Amygdala (tissue), 56 donors: ENCODE measurements at places on chromosomes 1 and 21.

DNA sequence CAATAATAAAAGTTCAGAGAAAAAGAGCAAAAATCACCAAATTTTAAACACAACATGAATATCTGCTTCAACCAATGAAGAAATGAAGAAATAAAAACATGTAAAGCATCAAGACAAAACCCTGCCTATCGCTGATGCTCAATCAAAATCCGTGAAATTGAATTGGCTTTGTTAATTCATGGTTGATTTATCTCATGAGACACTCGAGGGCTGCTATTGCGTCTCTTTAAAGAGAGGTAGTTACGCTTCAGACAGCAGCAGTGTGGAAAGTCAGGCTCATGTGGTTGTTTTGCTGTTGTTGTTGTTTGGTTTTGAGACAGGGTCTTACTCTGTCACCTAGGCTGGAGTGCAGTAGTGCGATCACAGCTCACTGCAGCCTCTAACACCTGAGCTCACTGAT is 65.5 kb upstream of the RGS7 start:
- DNase-seq = no peak

GRCh38 chr1:9228609-9229008 is 6.0 kb upstream of the H6PD start:
- no peak for DNase-seq

GRCh38 chr1:185661971-185662370 is 72.2 kb upstream of the HMCN1 start:
- DNase-seq = no peak

DNA sequence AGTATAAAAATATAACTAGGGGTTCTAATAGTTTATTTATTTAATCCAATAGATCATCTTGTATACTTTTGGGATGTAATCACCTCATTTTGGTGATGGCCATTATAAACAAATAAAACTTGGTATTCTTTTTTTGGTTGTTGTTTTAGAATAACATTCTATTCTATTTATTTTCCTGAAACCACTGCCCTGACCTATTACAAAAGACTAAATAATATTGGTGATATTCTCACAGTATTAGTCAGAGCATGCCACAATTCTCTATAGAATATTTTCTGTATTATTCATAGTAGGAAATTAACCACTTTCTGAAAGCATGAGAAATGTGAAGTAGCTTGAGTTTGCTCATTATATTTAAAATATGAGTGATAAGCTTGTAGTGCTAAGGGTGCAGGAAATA is 54.1 kb upstream of the LRRC7 start:
- no peak for DNase-seq

GRCh38 chr21:15978215-15978738 is 248.5 kb downstream of the USP25 start:
- DNase-seq = no peak

DNA sequence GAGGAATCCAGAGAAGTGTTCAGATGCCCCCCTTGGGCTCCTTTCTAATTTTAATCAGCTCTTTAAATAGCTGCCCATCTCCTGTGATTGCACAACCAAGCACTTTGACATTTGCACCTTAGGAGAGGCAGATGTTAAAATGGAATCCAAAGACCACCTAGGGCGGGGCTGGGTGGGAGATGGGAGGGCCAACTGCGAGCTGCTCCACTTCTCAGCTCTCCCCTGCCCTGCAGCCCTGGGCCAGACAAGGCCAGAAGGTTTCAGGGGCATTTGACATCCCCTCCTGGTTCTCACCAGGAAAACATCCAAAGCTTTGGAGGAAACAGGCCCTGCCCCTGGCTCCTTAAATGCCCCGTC is 106.9 kb downstream of the DHRS3 start:
- DNase-seq = no peak

DNA sequence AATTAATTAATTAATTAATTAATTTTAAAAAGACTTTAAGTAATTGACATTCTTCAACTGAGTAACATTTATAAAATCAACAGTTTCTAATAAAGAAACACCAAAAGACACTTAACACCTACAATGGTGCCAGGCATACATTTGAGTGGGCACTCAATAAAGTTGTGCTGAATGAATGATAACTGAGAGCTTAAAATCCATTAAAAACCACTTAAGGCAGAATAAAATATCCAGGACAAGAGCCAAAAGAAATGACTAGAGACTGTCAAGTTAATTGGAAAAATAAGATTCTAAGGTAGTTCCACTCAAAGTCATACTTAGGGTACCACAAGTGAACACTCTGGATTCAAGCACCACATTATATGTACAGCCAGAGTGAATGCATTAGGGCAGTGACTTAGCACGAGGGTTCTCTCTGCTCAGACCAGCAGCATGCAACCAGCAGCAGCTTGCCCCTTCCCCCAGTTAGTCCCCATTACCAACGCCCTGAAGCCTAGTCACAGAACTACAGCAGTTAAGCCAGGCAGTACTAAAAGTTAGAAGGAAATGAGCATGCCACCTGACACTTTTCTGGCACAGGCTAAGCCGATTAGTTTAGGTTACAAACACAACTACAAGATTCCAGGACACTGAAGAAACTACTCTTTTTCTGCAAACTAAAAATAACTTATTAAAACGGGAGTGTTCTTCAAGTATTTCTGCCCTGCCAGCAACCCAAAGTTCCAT is 46.5 kb downstream of the LUZP1 start:
- no peak for DNase-seq

DNA sequence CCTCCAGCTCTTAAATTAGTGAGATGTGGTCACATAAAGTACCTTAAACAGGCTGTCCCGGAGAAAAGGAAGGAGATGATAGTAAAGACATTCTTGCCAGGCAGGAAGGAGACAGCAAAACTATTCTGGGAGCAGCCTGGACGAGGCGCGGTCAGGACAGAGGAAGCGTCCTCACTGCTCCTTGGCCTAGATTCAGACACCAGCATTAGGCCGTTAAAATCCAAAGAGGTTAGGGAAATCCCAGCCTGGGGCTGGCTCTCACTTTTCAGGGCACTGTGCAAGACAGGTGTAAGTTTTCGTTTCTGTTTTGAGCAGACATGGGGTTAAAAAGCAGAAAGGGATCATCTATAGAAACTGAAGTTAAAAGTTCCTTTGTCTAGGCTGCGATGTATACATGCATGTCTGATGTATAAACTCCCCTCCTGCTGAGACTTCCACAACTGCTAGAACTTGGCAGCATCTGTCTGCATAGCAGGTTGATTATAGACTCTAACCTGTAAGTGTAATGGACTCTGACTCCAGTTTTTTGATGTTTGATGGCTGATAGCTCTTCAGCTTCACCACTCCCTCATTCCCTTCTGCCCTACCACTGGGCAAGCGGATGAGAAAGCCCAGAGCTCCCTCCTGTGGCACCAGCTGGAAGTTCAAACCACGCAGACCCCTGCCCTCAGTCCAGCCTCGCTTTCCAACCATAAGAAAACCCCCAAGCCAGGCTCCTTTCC is 21.5 kb downstream of the STPG1 start:
- DNase-seq = peak; percentile 38

GRCh38 chr1:64734287-64734652 is 10.6 kb upstream of the RAVER2 start:
- no peak for DNase-seq

GRCh38 chr1:21300774-21301173 is 10.5 kb upstream of the ECE1 start:
- no peak for DNase-seq

DNA sequence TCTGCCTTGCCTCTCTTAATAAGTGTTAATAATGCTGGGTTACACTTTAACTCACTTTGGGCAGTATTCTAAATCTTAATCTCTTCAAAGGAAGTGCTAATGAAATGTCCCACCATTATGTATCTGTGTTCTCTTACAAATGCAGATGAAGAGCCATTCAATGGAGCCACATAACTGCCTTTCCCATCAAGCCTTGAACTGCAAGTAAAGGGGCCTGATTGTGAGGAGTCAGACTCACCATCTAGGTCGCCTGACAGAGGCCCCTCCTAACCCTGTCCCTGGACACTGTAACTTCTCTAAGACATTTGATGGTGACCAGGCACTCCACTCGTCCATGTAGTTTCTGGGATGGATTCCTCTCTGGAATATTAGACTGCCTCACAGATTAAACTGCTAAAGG is 329.4 kb downstream of the KIF26B start:
- DNase-seq = no peak

DNA sequence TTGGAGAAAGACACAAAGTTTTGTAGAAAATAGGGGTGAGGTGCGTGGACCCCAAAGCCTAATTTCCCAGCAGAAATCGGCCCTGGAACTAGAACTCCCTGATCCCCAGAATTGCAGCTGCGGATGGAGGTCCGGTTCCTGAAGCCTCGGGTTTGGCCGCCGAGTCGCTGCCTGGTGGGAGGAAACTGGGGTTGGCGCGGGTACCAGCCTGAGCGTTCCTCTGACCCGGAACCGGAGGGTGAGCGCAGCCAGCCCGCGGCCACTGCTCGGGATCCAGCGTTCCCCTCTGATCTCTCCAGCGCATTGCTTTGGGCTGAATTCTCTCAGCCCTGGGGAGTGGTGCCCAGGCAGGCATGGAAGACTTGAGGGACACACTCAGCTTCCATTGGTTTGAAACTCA is 1.6 kb downstream of the ST6GALNAC5 start:
- DNase-seq = no peak

DNA sequence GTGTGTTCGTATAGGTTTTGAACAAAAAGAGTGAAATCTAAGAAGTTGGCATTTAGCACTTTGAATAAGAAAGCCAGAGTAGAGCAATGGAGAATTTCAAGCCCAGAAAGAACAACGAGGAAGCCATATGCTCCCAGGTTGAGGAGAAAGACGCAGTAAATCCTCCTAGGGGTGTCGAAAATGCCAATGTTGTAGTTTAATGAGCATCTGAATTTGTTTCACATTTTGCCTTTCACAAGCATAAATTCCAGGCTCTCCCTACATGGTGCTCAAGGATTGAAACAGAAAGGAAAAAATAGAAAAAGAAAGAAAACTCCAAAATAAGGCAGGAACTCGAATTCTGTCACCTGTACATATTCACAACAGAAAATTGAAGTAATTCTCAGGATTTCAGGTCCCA is 264.7 kb upstream of the SGIP1 start:
- DNase-seq = no peak

- no peak for DNase-seq
Measured at GRCh38 chr1:3799976-3800685, 3.8 kb upstream of the LRRC47 start.

DNA sequence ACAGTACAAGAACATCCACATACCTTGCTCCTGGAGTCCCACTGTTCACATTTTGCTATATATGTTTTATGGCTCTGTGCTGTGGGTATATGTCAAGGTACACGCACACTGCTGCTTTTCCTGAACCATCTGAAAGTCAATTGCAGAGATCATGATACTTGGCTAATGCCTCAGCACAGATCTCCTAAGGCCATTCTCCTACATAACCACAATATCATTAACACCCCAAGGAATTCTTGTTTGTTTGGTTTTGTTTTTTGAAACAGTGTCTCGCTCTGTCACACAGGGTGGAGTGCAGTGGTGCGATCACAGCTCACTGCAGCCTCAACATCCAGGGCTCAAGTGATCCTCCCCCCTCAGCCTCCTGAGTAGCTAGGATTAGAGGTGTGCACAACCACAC is 16.0 kb downstream of the CTNNBIP1 start:
- DNase-seq = no peak

GRCh38 chr1:92169214-92170005 is 48.3 kb upstream of the C1orf146 start:
- no peak for DNase-seq

DNA sequence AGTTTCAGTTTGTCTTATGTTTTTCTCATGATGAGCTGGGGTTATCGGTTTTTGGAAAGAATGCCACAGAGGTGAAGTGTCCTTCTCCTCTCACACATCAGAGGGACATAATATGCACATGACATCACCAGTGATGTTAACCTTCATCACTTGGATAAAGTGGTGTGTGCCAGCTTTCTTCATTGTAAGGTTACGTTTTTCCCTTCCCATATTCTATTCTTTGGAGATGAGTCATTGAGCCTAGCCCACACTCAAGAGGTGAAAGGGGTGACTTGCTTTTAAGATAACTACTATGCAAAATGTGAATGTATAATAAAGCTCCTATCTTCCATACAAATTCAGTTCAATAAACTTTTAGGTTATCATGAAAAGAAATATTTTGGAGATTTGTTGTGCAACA is 36.7 kb upstream of the MAGI3 start:
- DNase-seq = no peak

DNA sequence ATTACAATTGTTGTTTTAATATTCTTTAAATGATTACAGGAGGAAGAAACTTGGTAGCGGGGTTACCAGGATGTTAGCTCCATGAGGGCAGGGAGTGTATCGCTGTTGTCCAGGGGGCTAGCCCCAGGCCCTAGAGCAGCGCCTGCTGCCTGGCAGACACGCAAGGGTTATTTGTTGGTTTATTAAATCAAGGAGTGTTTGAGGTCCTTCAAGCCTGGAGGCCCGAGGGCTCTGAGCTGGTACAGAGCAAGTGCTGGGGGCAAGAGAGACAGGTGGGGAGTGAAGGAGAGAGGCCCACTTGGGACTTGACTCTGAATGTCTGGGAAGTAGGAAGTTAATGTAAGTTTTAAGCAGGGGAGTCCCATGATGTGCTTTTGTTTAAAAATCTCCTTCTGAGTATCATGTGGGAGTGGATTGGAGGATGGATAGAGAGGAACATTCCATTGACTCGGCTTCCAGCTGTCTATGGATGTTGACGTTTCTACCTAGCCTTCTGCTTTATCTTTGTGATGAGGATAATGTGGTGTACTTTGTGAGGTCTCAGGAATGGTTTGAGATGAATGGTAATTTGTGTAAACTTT is 8.7 kb downstream of the ITSN1 start:
- no peak for DNase-seq

DNA sequence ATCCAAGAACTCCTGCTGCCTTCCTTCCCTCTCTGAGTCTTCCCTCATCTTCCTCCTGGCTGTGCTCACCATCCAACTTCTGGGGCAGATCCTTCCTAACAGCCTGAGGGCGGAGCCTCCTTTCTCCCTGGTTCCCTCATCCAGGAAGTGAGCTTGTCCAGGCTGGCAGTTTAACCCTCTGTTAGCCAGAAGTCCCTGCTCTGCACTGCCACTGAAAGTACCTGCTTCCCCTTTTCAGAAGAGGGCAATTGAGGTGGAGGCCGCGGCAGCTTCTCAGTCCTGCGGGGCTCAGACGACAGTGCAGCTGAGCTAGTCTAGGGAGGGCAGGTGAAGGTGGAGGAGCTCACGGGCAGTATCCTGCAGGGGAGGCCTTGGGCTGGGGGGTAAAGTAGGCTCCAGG is 149.1 kb downstream of the FCRL5 start:
- DNase-seq = no peak

- no peak for DNase-seq
Measured at GRCh38 chr1:30286988-30287839, 436.2 kb downstream of the MATN1 start.

DNA sequence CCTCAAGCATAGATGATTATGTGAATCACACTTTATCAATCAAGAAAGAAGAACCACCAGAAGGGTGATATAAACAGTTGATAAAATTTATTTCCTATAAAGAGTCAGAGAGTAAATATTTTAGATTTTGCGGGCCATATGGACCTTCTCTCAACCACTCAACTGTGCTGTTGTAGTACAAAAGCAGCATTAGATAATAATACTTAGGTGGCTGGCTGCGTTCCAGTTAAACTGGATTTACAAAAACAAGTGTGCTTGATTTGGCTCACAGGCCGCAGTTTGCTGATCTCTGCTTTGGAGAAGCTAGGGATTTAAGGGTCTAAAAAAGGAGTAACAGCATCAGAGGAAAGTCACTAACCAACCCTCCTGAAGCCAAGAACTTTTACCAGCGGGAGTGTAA is 1406.0 kb downstream of the KCNT2 start:
- DNase-seq = no peak

GRCh38 chr1:9233241-9233941 is 1.2 kb upstream of the H6PD start:
- DNase-seq = no peak
